ENCODE measurements at places on chromosomes 2 and 18. TPM values are rescaled to one million over a fixed set of nuclear protein-coding genes. Genes with fewer than 3 reads are reported as not detected.

ANKRD30B gene
- polyA plus RNA-seq: 0.05 TPM

MERTK gene
- polyA plus RNA-seq: 0.11 TPM

DSG4 gene
- polyA plus RNA-seq: not detected

NDUFV2 gene
- 124 TPM for polyA plus RNA-seq

STPG4 gene
- 0.06 TPM for polyA plus RNA-seq

POLR1A gene
- polyA plus RNA-seq: 9.0 TPM

GAREM2 gene
- 1.3 TPM for polyA plus RNA-seq

- peak; percentile 95 for DNase-seq
Measured at GRCh38 chr2:217652761-217653639, 349.8 kb downstream of the TNS1 start.

DNA sequence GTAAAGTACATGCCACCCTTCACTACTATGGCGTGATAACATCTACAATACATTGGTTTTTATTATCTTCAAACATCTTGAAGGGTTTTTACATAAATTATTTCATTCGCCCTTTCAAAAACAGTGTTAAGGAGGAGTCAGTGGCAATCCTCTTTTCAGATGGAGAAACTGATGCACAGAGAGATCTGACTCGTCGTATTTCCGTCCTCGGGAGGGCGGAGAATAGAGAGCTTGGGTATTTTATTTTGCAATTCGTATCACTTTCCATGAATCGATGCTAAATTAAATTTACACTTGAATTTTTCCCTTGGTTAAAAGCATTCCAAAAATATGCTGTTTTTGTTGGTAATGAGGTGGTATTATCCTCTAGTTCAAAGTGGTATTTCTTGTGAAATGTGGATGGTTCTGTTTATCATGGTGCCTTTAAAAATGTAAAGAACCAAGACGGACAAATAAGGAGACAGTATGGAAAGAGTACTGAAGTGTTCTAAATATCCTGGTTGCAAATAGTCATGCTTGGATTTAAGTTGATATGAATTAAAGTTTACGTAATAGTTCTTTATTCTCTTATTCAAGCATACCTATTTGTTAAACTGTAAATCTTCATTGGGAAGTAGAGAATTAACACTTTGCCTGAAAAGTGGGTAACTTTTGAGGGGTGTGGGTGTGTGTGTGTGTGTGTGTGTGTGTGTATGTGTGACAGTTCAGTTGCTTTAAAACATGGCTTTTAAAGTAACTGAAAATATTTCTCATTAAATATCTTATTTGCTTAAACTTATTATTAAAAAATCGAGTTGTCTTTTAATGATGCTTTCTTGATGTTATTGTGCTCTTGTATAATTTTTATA is 5.6 kb downstream of the PHLPP1 start:
- no peak for DNase-seq

DNA sequence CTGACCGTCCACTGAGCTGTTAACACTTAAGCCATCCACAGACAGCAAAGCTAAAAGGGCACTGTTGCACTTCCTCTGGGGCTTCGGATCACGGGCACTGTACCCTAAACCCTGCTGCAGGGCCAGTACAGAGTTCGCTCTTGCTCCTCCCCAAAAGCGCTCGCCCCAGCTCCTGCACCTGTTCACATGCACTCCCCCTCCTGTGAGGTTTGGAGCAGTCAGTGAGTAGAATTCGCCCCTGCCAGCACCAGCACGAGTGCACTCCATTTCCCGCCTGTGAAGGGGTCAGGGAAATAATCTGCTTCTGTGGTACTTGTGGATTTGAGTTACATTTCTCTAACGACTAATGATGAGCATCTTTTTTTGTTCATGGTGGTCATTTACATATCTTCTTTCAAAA is 158.8 kb downstream of the PTPRM start:
- DNase-seq: no peak

DNA sequence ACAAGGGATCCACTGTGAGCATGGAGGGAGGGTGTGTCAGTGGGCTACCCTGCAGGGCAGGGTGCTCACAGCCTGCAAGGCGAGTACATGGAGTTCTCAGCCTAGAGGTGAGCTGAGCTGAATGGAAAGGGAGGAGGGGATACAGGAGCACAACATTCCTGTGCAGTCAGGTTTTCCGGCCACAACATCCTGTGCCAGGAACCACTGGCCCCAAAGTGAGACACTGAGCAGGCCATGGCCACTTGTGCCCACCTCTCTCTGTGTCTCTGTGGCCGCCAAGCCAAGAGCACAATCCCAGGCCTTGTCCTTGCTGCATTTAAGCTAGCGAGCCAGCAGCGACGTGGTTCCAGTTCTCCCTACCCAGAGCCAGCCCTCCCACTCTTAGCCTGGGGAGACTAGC is 6.1 kb downstream of the DOK1 start:
- DNase-seq: no peak

- DNase-seq: no peak
Measured at GRCh38 chr2:71071681-71072398, 3.4 kb downstream of the NAGK start.

DNA sequence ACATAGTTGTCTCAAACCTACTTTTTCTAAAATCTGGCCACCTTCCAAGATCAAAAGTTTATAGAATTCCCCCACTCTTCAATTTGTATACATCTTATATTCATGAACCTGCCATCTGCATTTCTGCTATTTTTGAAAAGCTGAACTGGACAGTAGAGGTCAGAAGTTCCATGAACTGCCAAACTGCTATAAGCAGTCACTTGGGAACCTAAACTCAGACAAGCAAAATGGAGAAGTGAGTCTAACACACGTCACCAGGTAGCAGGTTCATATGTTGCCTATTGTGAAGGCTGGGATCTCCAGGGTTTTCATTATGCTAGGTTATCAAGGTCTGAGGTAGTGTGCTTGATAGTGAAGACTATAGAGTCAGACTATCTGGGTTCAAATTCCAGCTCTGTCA is 2.0 kb upstream of the MYO1B start:
- no peak for DNase-seq

GRCh38 chr18:11859282-11859830 is 8.1 kb downstream of the CHMP1B start:
- DNase-seq: no peak

DNA sequence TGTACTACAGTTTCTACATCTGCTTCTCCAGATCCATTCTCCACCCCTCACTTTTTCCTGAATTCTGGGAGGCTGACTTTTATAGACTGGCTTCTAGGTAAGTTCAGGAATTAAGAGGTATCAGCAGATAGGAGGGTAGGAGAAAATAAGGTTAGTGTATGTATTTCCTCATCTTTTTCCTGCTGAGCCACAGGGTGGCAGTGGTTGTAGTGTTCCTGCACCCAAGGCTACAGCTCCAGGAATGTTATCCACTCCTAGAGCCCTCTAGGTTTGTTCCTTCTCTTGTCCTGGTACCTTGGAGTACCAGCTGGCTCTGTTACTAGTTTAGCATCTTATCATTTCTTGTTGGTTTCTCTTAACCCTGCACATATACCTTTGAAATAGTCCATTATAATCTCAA is 40.7 kb upstream of the C2orf66 start:
- DNase-seq: no peak

DNA sequence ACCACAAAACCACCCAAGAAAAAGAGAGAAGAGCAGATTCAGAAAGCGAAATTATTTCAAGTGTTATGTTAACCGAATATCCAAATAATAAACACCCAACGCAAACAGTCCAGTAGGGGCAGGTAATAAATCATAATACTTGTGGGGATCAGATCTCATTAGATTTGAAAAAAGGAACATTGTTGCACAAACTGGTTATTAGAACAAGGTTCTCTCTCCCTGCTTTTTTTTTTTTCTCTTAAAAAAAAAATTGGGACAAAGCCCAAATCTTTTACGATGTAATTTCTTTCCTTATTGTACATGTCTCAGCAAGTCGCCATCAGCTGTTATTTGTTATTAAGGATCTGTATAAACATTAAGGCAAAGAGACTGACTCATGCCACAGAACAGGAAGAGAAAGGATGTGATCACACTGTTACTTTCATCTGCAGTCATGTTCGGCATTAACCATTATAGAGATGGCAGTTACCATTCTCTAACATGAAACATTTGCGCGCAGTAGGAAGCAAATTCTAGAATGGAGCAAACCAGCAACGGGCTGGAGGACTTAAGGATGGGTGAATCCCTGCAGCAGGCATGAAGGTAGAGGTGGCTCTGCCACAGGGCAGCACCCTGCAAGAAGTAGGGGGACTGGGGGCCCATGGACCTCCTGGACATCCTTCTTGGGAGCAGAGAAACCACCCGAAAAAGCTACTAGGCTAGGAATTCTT is 42.0 kb downstream of the EPHA4 start:
- DNase-seq: peak; percentile 70

GRCh38 chr18:21457179-21457535 is 143.3 kb downstream of the ESCO1 start:
- no peak for DNase-seq

DNA sequence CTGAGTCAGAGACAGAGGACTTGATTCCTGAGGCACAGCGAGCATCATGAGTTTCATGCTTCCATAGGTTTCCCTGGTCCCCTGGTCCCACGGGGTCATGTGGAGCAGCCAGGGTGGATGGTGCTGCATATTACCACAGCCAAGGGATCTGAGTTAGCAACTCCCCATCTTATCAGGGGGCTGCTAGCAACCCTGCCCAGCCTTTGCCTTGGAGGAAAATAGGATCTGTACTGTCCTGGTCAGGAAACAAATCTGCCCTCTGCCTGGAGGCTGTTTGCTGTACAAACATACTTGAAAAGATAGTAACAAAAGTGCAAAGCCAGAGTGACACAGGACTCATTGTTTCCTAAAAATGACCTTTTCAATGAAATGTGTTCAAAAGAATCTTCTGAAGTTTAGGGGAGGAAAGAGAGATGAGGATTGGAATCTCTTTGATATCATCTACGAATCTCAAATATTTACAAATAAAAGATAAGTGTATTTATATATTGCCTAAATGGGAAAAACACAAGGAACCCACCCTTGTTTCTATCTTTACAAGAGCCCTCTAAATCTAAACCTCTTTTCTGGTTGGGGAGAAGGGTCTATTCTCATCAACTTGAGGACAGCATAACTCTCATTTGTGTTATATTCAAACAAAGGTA is 194.8 kb downstream of the CD226 start:
- no peak for DNase-seq

DNA sequence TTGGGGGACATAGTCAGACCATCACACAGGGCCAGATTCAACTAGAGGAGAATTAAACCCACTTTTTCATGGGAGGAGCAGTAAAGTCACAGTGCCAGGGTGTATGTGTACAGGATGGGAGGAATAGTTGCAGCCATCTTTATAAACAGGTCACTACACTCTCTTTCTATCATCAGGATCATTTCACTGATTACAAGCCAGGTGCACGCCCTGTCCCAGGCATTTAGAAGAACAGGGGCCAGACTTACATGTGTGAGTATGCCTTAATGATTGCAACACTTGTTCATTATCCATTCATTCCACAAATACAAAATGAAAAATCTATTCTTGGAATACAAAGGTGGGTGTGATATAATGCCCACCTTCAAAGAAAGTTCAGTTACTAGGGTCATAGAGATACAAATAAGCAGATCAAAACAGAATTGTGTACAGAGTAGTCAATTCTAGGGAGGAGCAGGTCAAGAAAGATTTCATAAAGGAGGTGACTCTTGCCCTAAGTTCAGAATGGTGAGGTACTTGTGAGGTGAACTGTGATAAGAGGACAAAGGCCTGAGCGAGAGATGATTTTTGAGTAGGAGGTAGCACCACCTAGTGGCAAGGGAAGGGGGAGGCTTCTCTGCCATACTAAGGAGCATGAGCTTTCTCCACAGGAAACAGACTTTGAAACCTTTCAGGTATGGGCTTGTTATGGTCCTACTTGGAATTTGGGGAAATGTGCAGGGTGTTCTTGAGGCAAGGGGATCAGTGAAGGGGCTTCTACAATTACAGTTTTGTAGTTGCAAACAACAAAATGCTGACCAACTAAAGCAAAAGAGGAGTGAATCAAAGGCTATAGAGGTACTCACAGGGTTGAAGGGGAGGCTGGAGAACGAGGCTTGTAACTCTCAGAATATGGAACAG is 156.3 kb downstream of the SUCLG1 start:
- DNase-seq: no peak

DNA sequence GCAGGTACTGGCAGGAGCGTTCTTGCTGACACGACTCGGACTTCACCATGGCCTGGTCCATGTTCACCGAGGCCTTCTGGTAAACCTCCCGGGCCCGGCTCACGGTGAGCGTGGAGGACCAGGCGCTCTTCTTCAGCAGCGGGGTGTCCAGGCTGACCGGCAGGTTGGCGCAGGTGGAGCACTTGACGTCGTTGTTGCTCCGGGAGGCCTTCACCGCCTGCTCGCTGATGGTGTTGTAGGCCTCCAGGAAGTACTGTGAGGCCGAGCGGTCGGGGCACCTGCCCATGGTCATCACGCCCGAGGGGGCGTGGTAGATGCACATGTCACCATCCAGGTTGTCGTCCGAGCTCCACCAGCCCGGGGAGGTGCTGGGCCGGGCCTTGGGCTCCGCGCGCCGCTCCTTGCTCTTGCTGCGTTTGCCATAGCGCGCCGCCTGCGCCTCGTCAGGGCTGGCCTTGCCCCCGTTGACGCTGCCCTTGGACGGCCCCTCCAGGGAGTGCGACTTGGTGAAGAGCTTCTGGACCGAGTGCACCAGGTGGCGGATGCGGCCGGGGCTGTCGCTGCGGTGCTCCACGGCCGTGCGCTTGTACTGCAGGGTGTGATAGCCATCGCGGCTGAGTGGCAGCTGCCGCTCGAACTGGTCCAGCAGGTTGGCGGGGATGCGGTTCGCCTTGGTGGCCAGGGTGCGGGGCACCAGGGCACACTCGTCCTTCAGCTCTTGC is 429.3 kb downstream of the TGIF1 start:
- DNase-seq: no peak

DNA sequence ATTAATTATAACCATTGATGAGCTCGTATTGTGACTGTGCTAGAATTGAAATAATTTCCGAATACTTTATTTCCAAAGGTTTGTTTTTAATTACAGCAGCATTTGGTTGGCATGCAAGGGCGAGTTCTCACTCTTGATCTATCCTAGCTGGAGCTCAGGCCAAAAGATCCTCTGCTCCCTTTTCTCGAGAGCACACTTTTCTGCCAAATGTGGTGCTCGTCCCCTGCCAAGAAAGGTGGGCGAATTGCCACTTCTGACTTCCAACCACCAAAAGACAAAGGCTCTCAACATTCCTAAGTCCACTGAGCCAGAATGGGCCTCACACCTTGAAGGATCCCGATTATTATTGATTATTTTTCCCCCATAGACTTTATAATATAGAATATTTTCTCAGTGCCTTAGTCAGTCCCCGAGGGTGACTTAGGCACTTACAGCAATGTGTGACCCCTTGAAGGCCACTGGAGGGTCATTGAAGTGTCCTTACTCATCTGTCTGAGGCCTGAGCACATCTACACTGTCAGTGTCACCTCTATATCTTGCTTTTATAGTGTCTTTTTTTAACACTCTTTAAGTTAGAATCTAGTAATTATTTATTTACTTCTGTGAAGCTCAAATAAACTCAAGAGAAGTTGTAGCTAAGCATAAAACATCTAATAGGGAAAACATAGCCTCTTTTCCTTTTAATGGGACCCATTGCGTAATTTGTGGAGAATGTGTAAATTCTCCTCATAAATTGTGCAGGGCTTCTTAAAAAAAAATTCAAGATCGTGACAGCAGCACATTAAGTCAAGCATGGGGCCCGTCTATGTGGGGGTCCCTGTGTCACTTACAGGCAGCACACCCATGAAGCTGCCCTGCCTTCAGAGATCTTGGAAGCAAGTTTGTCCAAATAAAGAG is 98.3 kb downstream of the MEIS1 start:
- DNase-seq: no peak

GRCh38 chr2:67013821-67014220 is 383.3 kb upstream of the ETAA1 start:
- DNase-seq: no peak

All from BJ (cell line).